ENCODE measurements at places on chromosomes 2 and 18.

DNA sequence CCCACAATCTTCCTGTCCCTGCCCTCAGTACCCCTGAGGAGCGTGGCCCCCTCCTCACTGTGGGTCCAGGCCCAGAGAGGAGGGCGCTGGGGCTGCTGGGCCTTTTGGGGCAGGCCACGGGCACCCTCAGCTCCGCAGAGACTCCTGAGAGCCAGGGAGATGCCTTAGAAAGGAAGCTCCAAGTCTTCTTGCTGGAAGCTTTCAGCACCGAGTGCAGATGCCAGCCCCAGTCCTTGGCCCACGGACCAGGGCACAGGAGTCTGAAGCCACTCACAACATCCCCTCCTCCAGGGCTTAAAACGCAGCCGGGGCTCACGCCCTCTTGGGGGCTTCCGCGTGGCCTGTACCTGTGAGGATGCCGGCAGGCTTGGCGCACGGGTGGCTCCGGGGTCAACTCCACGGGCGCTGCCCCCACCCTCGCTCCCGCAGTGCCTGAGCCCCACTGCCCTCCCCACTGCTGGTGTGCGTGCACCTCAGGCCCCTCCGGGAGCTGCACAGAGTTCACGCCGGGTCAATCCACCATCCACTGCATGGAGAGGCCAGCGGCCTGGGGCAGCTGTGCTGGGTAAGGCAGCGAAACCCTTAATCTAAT, 72.1 kb upstream of the CTDP1 start:
- no peak for DNase-seq

- DNase-seq: no peak
Observed at GRCh38 chr18:46716336-46716735, 40.5 kb downstream of the ST8SIA5 start.

DNA sequence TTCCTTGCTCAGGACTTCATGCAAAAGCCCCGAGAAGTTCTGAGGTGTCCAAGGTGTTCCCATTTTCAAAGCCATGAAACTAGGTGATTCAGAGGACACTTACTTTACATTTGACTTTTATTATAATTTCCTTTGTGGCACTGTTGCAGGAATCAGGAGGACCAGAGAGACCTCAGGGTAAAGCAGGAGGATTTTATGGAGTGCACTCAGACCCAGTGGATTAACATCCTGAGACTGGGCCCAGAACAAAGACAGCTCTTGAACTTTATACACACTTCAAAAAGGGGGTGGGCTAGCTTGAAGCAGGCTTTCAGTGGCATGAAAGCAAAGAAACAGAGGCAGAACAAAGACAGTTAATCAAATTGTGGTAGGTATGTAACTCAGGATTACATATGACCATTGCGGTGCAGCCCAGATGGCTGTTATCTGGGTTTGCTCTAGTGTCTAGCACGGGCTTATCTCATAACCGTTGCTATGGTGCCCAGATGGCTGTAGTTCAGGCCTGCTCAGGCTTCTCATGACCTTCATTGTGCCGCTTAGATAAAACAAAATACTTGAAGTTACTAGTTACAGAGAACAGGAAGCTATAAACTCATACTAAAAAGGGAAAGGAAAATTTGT, 39.4 kb downstream of the TMEM182 start:
- DNase-seq: no peak

DNA sequence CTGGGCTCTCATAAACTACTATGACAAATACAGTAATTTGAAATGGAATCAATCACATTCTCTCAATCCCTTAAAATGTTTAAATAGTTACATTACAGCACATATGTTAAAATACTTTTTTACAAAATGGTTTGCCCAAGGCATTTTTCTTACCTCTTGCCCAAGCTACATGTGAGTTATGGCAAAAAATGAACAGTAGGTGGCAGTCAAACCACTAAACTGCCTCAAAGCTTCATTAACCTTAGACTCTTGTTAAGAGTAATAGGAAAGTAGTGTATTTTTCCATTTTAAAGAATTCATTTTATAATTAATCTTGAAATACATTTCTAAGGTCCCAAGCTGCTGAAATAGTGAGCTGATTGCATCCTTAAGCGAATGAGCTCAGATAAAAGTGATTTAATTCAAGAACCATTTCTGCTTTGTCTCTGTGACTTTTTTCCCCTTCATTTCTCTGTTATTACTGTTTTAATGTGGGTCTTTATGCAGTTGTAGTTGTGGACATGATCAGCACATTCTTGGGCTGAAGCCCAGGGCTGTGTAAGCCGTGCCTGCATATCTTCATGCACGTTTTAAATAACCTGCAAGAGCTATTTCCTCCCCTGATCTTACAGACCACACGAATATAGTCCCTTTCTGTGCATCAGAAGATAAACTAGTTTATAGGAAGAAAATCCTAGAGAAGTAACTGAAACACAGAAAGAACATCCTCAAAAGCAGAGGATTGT, 311.8 kb downstream of the LNPK start:
- no peak for DNase-seq

GRCh38 chr2:949384-950079, 1.1 kb upstream of the SNTG2 start:
- DNase-seq: no peak

DNA sequence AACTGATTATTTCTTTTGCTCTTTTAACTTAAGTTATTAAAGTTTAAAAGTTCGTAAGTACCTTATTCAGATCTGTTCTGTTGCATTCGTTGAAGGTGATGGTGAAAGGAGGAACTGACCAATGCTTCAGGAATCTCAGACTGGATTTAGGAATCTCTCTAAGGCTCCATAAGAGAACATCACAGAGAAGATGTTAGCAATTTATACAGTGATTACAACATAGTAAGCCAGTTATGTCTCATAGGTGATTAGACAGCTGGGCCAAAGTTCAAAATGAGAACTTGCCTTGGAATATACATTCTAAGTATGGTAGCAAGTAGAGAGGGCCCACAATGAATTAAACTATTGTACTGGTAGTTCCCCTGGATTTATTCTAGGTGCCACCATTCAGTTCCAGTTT, 3.2 kb downstream of the MARS2 start:
- DNase-seq: no peak

DNA sequence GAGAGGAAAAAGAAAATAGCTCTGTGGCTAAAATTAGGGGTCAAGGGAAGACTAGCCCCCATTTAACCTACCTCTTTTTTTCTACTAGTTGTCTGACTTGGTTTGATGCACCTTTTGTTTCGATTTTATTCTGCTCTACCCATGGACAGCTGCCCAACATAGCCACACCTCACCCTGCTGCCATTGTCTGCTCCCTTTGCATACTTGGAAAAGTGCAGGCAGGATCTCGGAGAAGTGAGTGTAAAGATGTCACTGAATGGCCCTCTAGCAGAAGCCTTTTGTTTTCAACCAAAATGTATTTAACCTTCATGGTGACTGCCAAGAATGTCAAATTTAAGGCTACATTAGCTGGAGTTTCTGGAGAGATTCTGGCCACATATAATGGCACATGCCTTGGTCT, 62.9 kb downstream of the SETBP1 start:
- DNase-seq: no peak

DNA sequence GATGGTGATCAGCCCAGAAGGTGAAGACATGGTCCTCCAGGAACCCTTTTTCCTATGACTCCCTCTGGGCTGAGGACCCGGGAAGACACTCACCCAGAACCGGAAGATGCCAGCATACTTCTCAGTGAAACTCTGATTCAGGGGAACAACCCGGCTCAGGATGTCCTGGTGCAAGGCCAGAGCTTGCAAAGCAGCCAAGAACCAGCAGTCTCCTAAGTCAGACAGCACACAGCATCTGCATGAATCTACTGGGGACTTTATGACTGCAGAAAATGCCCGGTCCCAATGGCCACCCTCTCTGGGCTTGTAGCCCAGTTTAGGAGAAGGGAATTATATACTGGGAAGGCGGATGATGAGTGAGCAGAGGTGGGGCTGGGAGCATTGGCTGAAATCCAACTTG, 15.3 kb downstream of the CAPN14 start:
- DNase-seq: no peak

GRCh38 chr2:127065299-127065939, 41.5 kb downstream of the BIN1 start:
- DNase-seq: no peak

DNA sequence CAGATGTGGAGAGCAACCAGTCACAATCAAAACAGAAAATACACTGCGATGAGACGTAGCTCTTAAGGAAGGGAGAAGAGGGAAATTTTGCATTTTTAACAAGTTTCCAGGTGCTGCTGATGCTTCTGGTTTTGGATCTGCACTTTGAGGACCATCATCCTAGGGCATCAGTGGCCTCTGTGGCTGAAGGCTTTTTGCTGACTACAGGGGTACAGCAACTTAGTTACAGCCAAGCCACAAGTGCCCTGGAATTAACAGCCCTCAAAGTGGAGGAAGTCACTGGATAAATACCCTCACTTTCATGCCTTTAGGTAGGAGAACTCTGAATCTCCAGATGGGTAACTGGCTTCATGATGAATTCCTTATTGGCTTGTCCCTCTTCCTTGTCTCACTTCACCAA, 700.9 kb downstream of the TMEM182 start:
- DNase-seq: no peak

DNA sequence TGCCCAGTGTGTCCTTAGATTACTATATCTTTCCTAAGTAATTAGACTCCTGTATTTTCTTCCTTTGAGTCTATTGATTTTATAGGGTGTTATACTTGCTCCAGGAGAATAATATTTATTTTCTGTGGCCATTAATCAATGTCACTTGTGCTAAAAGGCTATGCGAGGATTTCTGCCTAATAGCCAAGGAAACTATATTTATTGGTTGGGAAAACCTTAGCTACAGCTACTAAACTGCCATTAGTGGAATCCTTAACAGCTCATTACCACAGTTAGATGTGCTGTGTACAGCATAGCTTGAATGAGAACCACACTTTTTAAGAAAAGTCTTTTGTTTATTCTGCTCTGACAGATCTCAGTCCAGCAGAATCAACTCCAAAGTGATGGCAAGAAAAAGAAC, 537.3 kb downstream of the ERBB4 start:
- no peak for DNase-seq

DNA sequence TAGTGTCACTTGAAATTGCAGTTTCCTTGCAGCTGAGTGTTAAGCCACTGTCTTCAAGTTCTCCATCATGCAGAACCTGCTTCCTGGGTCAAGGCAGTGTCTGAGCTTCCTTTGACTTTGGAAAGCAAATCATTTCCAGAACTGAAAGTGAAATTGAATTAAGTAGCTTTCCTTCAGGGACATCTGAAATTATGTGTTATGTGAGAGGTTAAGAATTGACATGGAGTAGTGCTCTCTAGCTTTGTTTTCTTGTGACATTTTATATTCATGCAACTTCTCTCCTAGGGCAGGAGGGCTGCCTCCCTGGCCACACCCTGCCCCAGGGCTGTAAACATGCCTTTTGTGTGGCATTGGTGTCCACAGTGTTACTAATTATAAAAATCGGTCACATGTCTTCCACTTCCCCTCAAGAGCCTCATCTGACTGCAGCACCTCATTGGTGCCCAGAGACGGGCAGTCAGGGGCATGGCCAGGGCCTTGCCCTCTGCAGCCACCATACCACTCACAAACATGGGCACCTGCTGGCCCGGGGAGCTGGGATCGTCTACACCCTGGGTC, 14.4 kb downstream of the RAB12 start:
- no peak for DNase-seq

GRCh38 chr2:60674524-60675165, 81.4 kb upstream of the PAPOLG start:
- peak; percentile 80 for DNase-seq
